ENCODE measurements at places on chromosomes 4 and X.

DNA sequence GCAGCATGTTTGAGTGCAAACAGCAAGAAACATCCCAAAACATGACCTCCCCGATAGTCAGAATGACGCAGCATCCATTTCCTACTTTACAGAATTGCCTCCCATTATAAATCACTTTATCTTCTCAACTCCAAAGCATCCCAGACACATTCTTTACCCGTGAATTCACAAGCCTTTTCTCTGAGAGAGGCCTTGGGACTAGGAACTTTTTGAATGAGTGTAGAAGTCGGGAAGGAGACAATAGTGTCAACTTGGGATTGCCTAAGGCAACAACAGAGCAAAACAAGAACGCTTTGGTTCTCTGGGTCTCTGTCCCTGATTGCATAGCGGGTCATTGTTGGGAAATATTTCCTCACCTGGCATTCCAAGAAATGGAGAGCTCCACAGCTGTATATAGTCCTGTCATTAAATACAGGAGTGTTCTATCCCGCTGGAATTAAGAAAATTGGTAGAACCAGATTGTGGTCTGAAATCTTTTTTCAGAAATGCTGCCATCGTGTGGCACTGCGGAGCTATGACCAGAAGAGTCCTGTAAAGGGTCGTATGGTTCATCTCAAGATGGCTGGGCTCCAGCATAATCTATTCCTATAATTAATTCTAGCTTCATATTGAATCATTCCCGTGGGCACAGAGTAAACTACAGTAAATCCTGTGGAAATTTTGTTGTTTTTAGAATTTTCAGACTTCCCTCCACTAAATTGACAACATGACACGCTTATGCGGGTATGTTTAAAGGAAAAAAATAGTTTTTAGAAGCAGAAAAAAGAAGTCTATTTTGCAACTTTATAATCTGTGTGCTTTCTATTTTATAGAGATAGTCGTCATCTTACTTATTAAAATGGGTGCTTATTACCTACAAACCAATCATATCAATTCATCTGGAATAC, 2.0 kb upstream of the SPP1 start:
- peak; percentile 22 for DNase-seq

DNA sequence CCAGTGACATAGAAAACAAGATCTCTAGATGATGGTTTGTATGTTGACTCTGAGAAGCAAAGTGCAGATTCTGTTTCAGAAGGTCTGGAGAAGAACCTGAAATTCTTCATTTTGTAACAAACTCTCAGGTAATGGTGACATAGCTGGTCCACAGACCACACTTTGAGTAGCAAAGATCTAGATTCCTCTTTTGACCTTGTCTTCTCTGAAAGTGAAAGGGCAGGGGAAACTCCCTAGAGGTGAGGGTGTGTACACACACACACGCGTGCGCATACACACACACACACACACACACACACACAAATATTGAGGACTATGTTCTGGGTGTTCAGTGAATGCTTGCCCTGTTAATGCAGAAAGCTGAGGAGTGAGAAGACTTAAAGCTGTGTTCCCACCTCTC, 110.1 kb downstream of the NHSL2 start:
- DNase-seq, result no peak

GRCh38 chr4:384311-385010, 46.8 kb downstream of the ZNF141 start:
- DNase-seq, result peak; percentile 49

GRCh38 chr4:56637791-56638190, 43.3 kb downstream of the HOPX start:
- no peak for DNase-seq
